Brain (organoid and tissue), 16 donors: ENCODE measurements at places on chromosomes 3 and 15.

GRCh38 chr3:101725194-101725889, 928 bp downstream of the CEP97 start:
- DNase-seq: peak; percentile 72

- DNase-seq: no peak
Observed at GRCh38 chr15:67731112-67731721, 94.1 kb upstream of the SKOR1 start.

DNA sequence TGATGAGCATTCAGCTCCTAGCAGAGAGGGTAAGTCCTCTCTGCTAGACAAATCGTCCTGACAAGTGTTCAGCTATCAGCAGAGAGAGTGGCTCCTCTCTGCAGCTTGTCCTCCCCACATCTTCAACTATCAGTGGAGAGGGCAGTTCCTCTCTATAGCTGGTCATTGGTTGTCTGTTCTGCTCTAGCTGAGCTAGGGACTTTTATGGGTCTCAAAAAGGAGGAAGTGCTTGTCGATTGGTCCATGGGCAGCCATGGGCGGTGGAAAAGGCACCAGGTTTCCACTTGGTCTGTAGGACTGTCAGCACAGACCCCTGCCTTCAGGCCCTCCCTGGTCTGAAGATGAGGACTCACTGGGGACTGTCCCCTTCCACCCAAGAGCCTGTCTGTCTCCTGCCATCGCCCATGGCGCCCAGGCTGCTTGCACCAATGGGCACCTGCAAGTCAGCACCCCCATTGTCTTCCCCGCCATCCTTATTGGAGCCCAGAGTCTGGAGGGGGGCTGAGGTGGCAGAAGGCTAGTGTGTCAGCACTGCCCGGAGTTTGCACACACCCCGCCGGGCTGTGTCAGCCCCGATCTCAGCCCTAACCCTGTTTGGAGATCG, 264.7 kb downstream of the ZBBX start:
- DNase-seq: no peak

GRCh38 chr15:50168379-50168778, 13.6 kb upstream of the SLC27A2 start:
- no peak for DNase-seq
